ENCODE measurements at places on chromosomes 2 and 18. TPM values are rescaled to one million over a fixed set of nuclear protein-coding genes. Genes with fewer than 3 reads are reported as not detected.

The MXD1 gene
- total RNA-seq = 3.9 TPM

The CFAP65 gene
- 0.22 TPM for total RNA-seq

The DPP4 gene
- total RNA-seq = 0.49 TPM

GRCh38 chr18:77012806-77013541, 119.6 kb downstream of the MBP start:
- H3K36me3 ChIP-seq = no peaks in the 10 kb centered on the region
- H3K4me3 ChIP-seq = no peak overlapping the region
- no peaks in the 10 kb centered on the region for H3K27me3 ChIP-seq
- H3K27ac ChIP-seq = no peak overlapping the region
- H3K4me1 ChIP-seq = no peaks in the 10 kb centered on the region

GRCh38 chr2:222545823-222546795, 109.8 kb downstream of the FARSB start:
- H3K4me3 ChIP-seq = no peak overlapping the region
- no peaks in the 10 kb centered on the region for H3K36me3 ChIP-seq
- peaks cover 29% of the 10 kb centered on the region for H3K4me1 ChIP-seq

- H3K27me3 ChIP-seq = no peaks in the 10 kb centered on the region
- H3K36me3 ChIP-seq = no peaks in the 10 kb centered on the region
- no peak overlapping the region for H3K4me3 ChIP-seq
- H3K27ac ChIP-seq = no peak overlapping the region
- DNase-seq = no peak
- H3K4me1 ChIP-seq = peaks cover 11% of the 10 kb centered on the region
Observed at GRCh38 chr2:136314240-136314639, 196.3 kb upstream of the CXCR4 start.

GRCh38 chr2:42043789-42044394, 3.9 kb upstream of the PKDCC start:
- no peak for DNase-seq
- peaks cover 46% of the 10 kb centered on the region for H3K4me1 ChIP-seq
- no peaks in the 10 kb centered on the region for H3K27me3 ChIP-seq
- no peak overlapping the region for H3K4me3 ChIP-seq
- H3K36me3 ChIP-seq = no peaks in the 10 kb centered on the region

DNA sequence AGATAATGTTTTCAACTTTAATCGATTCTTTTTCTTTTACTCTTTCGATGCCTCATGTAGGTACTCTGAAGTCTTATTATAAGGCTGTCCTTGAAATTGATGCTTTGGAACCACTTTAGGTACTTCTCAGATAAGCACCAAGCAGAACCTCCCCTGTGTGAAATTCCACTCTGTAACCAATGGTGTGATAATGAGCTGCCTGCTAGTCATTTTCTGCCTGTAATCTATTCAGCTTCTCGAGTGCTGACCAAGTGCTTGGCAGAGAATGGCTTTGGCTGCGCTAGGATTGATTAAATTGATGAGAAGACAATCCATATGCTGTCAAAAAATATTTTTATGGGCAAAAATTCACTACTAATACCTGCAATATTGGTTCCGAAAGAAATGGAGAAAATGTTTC, 132.1 kb upstream of the STON1 start:
- no peaks in the 10 kb centered on the region for H3K27me3 ChIP-seq
- DNase-seq = peak; percentile 39
- H3K4me3 ChIP-seq = no peak overlapping the region
- H3K27ac ChIP-seq = no peak overlapping the region
- peaks cover 32% of the 10 kb centered on the region for H3K4me1 ChIP-seq
- no peaks in the 10 kb centered on the region for H3K36me3 ChIP-seq
